Breast epithelium (tissue), 4 donors: ENCODE measurements at places on chromosomes 3 and 15. TPM values are rescaled to one million over a fixed set of nuclear protein-coding genes. Genes with fewer than 3 reads are reported as not detected.

GRCh38 chr3:55858302-55858701 lies 371.2 kb upstream of the WNT5A start:
- H3K4me3 ChIP-seq = no peak overlapping the region
- H3K4me1 ChIP-seq = no peaks in the 10 kb centered on the region
- no peak for DNase-seq
- no peak overlapping the region for H3K27ac ChIP-seq

Gene CCR2
- 2.2 TPM for total RNA-seq

- no peaks in the 10 kb centered on the region for H3K27me3 ChIP-seq
- H3K36me3 ChIP-seq = no peaks in the 10 kb centered on the region
- H3K4me3 ChIP-seq = no peak overlapping the region
- no peaks in the 10 kb centered on the region for H3K4me1 ChIP-seq
Observed at GRCh38 chr3:31369637-31370379, 162.9 kb upstream of the STT3B start.

Gene POTEB3
- not detected for total RNA-seq

Gene NR2E3
- total RNA-seq = 2.9 TPM

- H3K4me3 ChIP-seq = no peak overlapping the region
- H3K4me1 ChIP-seq = no peaks in the 10 kb centered on the region
- peak overlapping the region; percentile 87 for H3K27ac ChIP-seq
- no peaks in the 10 kb centered on the region for H3K36me3 ChIP-seq
Observed at GRCh38 chr3:42507761-42508335, 5.4 kb downstream of the VIPR1 start.

- no peak overlapping the region for H3K4me3 ChIP-seq
- H3K4me1 ChIP-seq = no peaks in the 10 kb centered on the region
- no peak overlapping the region for H3K27ac ChIP-seq
- DNase-seq = no peak
- H3K27me3 ChIP-seq = no peaks in the 10 kb centered on the region
Observed at GRCh38 chr3:63779227-63779626, 39.9 kb upstream of the C3orf49 start.

Gene PCBP4
- 51.8 TPM for total RNA-seq

Gene SMC4
- 30.3 TPM for total RNA-seq

DNA sequence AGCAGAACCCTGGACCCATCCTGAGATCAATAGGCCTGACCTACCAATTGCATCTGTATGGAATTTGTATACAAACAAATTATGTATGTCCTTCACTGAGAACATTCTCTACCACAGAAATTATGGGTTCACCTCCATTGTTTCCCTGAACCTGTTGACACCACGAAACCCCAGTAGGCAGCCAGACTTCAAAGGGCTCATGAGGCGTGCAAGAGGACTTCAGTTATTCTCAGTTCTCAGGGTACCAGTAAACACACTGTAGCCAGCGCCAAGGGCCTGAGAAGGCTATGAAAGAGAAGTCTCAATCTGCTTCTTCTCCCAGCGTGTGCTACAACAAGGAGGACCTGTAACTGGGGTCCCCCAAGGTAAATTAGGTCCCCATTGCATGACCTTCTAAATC lies 254.9 kb upstream of the GOLGA6L4 start:
- no peaks in the 10 kb centered on the region for H3K36me3 ChIP-seq
- no peak for DNase-seq
- H3K4me1 ChIP-seq = no peaks in the 10 kb centered on the region
- H3K27ac ChIP-seq = no peak overlapping the region

DNA sequence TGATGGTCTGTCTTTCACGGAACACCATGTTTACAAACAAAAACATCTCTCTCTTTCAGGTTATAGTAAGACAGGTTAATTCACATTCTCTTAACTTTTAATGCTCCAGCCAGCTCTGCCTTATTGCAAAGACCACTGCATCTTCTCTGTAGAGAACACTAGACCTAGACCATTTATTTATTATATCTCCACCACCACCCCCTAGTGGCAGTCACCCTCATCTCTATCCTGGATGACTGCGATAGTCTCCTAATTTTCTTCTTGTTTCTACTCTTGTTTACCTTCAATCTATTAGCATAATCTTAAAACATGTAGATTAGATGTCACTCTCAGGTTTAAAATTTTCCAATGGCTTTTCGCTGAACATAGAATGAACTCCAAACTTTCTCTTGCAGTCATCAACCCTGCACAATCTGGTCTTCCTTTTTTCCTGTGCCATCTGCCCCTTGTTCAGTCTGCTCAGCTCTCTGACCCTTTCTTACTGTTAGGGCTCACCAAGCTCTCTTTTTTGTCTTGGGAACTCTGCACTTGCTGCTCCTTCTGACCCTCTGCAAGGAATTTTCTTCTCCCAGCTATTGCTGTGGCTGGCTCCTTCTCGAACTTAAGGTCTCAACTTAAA lies 155.6 kb downstream of the SQOR start:
- H3K4me1 ChIP-seq = no peaks in the 10 kb centered on the region
- H3K36me3 ChIP-seq = no peaks in the 10 kb centered on the region
- DNase-seq = no peak
- H3K27ac ChIP-seq = no peak overlapping the region
- H3K27me3 ChIP-seq = no peaks in the 10 kb centered on the region
- H3K4me3 ChIP-seq = no peak overlapping the region

Gene XIRP1
- total RNA-seq = 0.44 TPM

GRCh38 chr3:141353652-141354495 lies 14.4 kb upstream of the ZBTB38 start:
- DNase-seq = no peak
- no peak overlapping the region for H3K4me3 ChIP-seq
- H3K36me3 ChIP-seq = no peaks in the 10 kb centered on the region
- no peak overlapping the region for H3K27ac ChIP-seq
- no peaks in the 10 kb centered on the region for H3K27me3 ChIP-seq

Gene GJD2
- not detected for total RNA-seq

Gene INKA1
- 4.5 TPM for total RNA-seq

DNA sequence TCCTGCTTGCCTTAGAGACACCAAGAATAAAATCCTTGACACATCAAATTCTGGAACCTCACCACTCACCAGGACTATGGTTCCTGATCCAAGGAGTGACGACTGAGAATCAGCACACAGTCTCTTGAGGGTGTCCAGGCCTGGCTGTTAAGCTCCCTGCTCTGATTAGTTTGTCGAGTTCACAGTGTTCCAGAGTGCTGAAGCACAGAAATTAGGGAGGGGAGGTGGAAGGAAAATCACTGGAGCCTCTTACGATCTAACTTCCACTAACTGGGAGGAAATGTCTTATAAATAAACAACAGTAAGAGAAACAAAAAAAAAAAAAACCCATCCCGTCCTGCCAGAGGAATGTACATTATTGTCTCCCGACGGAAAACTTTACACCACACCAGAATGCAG lies 330.2 kb downstream of the TIGIT start:
- no peak for DNase-seq
- no peaks in the 10 kb centered on the region for H3K4me1 ChIP-seq

GRCh38 chr3:136134091-136134490 lies 62.0 kb downstream of the MSL2 start:
- no peak overlapping the region for H3K4me3 ChIP-seq
- no peaks in the 10 kb centered on the region for H3K36me3 ChIP-seq
- H3K27ac ChIP-seq = no peak overlapping the region

- peak within 1 kb of the TSS; percentile 35 for H3K4me3 ChIP-seq
- peaks cover 5% of the 10 kb centered on the region for H3K4me1 ChIP-seq
- H3K27me3 ChIP-seq = no peaks in the 10 kb centered on the region
- peak within 1 kb of the TSS; percentile 77 for H3K27ac ChIP-seq
Observed at GRCh38 chr3:51955175-51955892, at the start of gene GPR62. Gene GPR62, plus strand, starts transcription at chr3:51955381. Its CDS starts 272 bp downstream, at chr3:51955653.

GRCh38 chr3:184227481-184227935 lies 1.9 kb upstream of the VWA5B2 start:
- DNase-seq = no peak
- H3K4me1 ChIP-seq = peaks cover 4% of the 10 kb centered on the region
- no peak overlapping the region for H3K27ac ChIP-seq
- H3K4me3 ChIP-seq = no peak overlapping the region

Gene ATP13A4
- 36.6 TPM for total RNA-seq

- no peaks in the 10 kb centered on the region for H3K27me3 ChIP-seq
- no peaks in the 10 kb centered on the region for H3K36me3 ChIP-seq
- no peak for DNase-seq
- H3K4me3 ChIP-seq = no peak overlapping the region
Observed at GRCh38 chr15:81163961-81164800, 30.1 kb downstream of the CFAP161 start.

Gene MAP3K13
- 34.7 TPM for total RNA-seq

GRCh38 chr3:89434621-89435380 lies 327.4 kb downstream of the EPHA3 start:
- H3K27me3 ChIP-seq = no peaks in the 10 kb centered on the region
- H3K4me3 ChIP-seq = no peak overlapping the region
- no peaks in the 10 kb centered on the region for H3K36me3 ChIP-seq
- H3K27ac ChIP-seq = no peak overlapping the region
- no peak for DNase-seq

GRCh38 chr15:64452988-64453688 lies 7.2 kb upstream of the ZNF609 start:
- no peaks in the 10 kb centered on the region for H3K36me3 ChIP-seq
- no peaks in the 10 kb centered on the region for H3K4me1 ChIP-seq
- H3K27me3 ChIP-seq = no peaks in the 10 kb centered on the region
- no peak overlapping the region for H3K4me3 ChIP-seq

GRCh38 chr3:181564222-181564621 lies 147.5 kb upstream of the SOX2 start:
- no peak overlapping the region for H3K4me3 ChIP-seq
- H3K4me1 ChIP-seq = no peaks in the 10 kb centered on the region

GRCh38 chr3:42736531-42736930 lies 33.9 kb upstream of the HHATL start:
- no peak overlapping the region for H3K4me3 ChIP-seq
- H3K36me3 ChIP-seq = no peaks in the 10 kb centered on the region
- DNase-seq = no peak
- no peaks in the 10 kb centered on the region for H3K27me3 ChIP-seq
- no peak overlapping the region for H3K27ac ChIP-seq

GRCh38 chr3:134854254-134854653 lies 59.2 kb downstream of the EPHB1 start:
- H3K4me3 ChIP-seq = no peak overlapping the region
- no peak overlapping the region for H3K27ac ChIP-seq
- H3K27me3 ChIP-seq = no peaks in the 10 kb centered on the region
- no peaks in the 10 kb centered on the region for H3K36me3 ChIP-seq
